ENCODE measurements at places on chromosomes 5 and 9.

GRCh38 chr5:58963361-58963760, 380.5 kb downstream of the RAB3C start:
- DNase-seq, result no peak

- no peak for DNase-seq
These were observed 46.1 kb upstream of the RNU6ATAC start for GRCh38 chr9:134210511-134210907.

DNA sequence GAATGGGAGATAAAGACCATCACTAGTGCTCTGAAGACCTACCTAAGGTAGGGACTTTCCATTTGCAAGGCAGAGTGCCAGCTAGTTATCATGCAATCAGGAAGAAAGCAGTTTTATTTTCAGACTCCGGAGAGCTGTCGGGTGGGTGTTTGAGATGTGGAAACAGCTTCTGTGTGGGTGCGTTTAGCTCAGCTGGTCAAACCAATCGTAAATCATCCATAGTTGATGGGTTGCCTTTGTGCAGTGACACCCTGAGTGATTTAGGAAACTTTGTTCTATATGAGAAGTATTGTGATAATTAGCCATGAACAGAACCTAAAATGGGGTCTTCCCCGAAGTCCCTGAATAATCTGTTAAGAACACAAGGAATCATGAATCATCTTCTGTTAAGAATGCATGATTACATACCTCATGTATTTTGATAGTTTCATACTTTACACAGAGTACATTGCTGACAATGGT, 284.3 kb downstream of the ARHGAP26 start:
- DNase-seq, result no peak

- no peak for DNase-seq
These were observed 50.2 kb downstream of the IPPK start for GRCh38 chr9:92619601-92620300.

DNA sequence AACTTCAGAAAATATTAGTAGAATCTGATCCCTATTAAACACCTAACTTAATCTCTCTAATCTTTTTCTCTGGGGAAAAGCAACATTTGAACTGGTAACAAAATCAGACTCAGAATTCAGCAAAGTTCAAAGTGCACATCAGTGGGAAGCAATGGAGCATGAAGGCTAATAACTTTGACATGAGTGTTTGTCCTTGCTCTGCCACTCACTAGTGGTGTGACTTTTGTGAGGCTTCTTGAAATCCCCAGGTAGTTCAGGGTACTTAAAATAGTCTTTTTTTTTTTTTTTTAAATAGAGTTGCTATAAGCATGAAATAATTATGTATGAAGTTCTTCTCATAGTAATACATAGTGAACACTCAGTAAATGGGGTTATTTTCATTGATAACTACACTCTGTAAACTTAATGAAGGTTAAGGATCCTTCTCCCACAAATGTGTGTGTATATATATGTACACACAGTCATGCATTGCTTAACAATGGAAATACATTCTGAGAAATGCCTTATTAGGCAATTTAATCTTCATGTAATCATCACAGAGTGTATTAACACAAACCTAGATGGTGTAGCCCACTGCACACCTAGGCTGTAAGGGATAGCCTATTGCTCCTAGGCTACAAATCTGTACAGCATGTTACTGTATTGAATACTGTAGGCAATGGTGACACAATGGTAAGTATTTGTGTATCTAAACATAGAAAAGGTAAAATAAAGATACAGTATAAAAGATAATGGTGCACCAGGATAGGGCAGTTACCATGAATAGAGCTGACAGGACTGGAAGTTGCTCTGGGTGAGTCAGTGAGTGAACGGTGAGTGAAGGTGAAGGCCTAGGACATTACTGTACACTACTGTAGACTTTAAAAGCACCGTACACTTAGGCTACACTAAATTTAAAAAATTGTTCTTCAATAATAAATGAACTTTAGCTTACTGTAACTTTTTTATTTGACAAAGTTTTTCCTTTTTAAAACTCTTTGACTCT, 73.3 kb upstream of the HMHB1 start:
- no peak for DNase-seq

- DNase-seq, result no peak
These were observed 8.0 kb downstream of the AFAP1L1 start for GRCh38 chr5:149279661-149280060.

GRCh38 chr9:93200989-93201334, 17.0 kb downstream of the WNK2 start:
- no peak for DNase-seq

DNA sequence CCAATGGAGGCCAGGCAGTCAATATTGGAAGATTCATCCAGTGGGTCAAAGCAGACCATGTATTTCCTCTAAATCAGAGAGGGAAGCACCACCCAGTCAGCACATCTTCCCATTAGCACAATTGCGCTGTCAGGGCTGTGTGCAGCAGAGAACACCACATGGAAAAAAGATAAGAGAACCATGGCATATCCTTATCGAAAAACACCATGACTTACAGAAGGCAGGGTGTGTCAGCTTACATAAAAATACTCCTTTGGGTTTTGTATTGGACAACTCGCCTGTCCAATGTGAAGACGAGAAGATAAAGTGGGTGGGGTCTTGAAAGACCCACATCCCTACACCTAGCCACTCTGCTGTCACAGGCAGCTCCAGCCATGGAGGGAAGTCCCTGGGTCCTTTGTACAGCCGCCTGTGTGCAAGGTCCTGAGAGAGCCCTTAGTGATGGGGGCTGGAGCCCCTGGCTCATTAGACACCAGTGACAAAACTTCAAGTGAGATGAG, 71.9 kb upstream of the SPATA31E1 start:
- DNase-seq, result no peak

GRCh38 chr5:158614951-158615350, 484.8 kb downstream of the EBF1 start:
- DNase-seq, result no peak

DNA sequence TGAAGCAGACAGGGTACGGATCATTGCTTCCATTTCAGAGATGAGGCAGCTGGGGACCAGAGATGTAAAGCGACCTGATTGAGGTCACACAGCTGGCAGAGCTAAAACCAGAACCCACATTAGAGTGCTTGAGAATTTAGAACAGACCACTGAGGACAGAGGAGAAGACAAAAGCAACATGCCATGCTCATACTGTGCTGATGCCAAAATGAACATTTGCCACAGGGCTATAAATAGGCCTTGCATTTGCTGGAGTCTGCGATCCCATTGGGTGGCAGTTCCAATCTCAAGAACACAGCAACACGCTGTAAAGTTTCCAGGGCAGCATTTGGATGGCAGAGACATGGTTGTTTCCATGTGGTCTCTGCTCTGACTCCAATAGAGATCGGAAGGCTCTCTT, 222.4 kb upstream of the TBC1D2 start:
- no peak for DNase-seq

DNA sequence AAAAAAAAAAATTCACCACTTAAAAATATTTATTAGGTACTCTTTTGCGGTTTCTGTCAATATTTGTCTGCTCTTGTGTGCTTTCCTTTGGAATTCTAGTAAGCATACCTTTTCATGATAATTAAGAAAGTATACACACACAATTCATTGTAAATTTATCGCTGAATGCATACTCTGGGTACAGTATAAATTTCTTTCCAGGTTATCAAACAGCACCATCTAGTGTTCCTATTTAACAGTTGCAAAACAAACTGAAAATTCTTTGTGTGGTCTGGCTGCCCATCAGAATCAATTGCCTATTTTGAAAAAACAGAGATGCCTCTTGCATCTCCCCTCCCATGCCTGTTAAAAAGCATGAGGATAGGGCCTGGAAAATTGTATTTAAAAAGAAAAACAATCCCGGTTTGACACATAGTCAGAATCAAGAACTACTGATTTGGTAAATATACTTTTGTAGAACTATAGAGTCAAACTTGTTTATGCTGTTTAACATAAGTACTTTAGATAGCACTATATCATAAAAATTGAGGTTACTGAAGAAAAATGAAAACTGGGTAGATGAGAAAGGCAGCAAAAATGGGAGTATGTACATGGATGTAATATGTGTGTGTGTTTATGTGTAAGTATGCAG, 16.2 kb downstream of the PGGT1B start:
- DNase-seq, result no peak

GRCh38 chr9:23824830-23825591, 1.0 kb downstream of the ELAVL2 start:
- no peak for DNase-seq

DNA sequence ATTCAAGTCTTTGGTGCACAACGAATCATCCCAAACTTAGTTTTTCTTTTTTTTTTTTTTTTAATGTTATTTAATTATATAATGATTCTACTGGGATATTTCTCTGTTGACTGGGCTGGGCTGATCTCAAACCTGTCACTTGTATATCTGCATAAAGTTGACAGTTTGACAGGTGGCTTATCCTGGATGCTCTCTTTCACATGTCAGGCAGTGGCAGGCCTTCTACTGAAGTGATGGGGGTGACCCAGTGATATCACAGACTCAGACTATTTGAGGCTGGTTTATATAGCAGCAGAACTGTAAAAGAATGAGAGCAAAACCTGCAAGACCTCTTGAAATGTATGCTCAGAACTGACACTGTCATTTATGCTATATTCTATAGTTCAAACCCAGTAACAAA, 1813.5 kb upstream of the CDH6 start:
- DNase-seq, result no peak

DNA sequence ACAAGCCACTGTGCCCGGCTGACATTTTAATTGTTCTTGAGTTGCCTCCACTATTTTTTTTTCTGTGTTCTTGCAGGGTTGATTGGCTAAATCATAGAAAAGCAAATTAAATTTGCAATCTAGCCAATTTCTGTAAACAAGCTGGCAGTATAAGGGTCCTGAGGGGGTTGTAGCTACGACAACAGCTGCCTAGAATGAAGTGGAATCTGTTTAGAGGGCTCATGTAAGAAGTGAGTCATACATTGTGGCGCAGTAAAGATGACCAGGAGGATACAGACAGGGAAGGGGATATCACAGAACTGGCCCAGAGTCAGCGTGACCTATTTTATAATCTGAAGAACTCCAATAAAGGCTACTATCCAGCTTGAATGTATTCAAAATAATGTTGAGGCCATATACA, 82.2 kb upstream of the TLE1 start:
- DNase-seq, result no peak

GRCh38 chr9:104776797-104777196, 12.9 kb downstream of the NIPSNAP3B start:
- no peak for DNase-seq

DNA sequence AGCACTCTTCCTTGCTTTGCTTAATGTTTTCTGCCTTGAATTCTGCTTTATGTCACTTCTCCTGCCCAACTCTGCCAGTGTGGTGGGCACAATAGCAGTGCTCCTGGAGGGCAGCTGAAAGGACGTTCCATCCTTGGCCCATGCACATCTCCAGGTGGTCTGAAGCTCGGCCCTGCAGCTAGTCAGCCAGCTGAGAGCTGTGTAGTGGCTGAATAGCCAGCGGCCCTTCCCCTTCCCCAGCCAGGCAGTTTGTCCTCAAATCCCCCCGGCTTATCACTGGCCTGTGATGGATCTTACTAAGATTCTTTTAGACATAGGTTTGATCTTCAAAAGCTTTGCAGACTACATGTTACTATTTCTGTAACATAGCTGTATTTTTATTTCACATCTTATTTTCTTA, 42.7 kb upstream of the ANGPTL2 start:
- no peak for DNase-seq

GRCh38 chr5:65151614-65152013, 330.1 kb downstream of the ADAMTS6 start:
- no peak for DNase-seq

- DNase-seq, result no peak
These were observed 143.5 kb downstream of the GPBP1 start for GRCh38 chr5:57317341-57317740.

- no peak for DNase-seq
These were observed 377.7 kb upstream of the IRX1 start for GRCh38 chr5:3217771-3218495.

DNA sequence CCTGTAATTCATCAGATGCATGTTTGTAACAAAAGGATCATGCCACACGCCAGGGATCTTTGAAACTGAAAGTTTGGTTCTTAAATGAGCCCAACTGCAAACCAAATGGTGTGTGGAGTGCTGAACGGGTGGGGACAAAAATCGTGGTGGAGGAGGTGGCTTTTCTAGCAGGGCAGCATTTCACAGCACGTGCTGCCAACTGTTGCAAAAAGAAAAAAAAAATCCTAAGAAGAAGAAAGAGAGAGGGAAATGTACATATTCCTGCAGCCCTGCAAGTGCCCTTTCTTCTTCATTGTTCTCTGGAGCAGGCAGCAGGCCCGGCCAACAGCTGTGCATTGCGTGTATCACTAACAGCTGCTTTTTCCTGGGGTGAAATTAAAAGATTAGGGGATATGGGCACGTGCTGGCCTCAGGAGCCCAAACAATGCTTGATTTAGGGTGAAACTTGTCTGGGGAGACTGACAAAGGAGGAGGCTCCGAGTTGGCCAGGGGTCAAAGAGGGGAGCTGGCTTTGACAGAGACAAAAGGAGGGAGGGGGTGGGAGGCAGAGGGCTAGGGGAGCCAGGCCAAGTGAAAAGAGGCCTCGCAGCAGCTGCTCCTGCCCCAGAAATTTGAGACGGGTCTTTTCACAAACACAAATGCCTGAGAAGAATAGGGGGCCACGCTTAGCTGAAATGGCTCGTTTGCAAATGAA, 73.0 kb downstream of the GADD45G start:
- DNase-seq, result no peak

GRCh38 chr9:138022756-138023393, 145.3 kb downstream of the CACNA1B start:
- no peak for DNase-seq

DNA sequence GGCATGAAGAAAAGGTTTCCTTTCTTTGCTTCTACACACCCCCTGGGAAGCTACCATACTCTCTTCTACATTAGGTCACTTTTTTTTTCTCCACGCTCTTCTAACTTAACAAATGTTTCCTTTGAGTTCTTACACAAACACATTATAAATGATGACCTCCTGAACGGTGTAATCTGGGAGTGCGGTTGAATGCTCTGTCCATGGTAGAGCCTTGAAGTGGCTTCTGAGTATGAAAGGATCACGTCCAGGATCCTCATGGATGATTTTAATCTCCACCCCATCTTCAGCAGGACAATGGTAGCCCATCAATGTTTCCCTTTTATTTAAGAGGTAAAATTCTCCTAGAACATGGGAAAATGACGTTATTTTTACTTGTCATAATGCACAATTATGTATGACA, 587.3 kb downstream of the SEMA5A start:
- no peak for DNase-seq

- no peak for DNase-seq
These were observed 63.1 kb downstream of the RNF38 start for GRCh38 chr9:36337002-36337401.

- DNase-seq, result no peak
These were observed 161.3 kb downstream of the RMI1 start for GRCh38 chr9:84141741-84142370.

GRCh38 chr9:69253057-69253456, 72.0 kb upstream of the ENTREP1 start:
- no peak for DNase-seq

- DNase-seq, result no peak
These were observed 48.7 kb downstream of the RUSC2 start for GRCh38 chr9:35538361-35539234.

- DNase-seq, result no peak
These were observed 46.7 kb upstream of the MAMDC2 start for GRCh38 chr9:69996967-69997366.

Data from stimulated activated CD8-positive, alpha-beta memory T cell treated with anti-CD3 and anti-CD28 coated beads, Interleukin-4, amount 100 ng/mL, for 24 hours (primary cell).